ENCODE measurements at places on chromosomes 11 and 22.

GRCh38 chr11:6705905-6706535, 22.9 kb upstream of the MRPL17 start:
- DNase-seq, result peak; percentile 58

GRCh38 chr11:128559496-128560103, 27.8 kb downstream of the ETS1 start:
- no peak for DNase-seq

GRCh38 chr22:27748349-27748748, 53.2 kb downstream of the MN1 start:
- DNase-seq, result no peak

- DNase-seq, result no peak
These were observed 5.4 kb downstream of the SMCO4 start for GRCh38 chr11:93537767-93538261.

- no peak for DNase-seq
These were observed 25.8 kb downstream of the ARVCF start for GRCh38 chr22:19990609-19991394.

DNA sequence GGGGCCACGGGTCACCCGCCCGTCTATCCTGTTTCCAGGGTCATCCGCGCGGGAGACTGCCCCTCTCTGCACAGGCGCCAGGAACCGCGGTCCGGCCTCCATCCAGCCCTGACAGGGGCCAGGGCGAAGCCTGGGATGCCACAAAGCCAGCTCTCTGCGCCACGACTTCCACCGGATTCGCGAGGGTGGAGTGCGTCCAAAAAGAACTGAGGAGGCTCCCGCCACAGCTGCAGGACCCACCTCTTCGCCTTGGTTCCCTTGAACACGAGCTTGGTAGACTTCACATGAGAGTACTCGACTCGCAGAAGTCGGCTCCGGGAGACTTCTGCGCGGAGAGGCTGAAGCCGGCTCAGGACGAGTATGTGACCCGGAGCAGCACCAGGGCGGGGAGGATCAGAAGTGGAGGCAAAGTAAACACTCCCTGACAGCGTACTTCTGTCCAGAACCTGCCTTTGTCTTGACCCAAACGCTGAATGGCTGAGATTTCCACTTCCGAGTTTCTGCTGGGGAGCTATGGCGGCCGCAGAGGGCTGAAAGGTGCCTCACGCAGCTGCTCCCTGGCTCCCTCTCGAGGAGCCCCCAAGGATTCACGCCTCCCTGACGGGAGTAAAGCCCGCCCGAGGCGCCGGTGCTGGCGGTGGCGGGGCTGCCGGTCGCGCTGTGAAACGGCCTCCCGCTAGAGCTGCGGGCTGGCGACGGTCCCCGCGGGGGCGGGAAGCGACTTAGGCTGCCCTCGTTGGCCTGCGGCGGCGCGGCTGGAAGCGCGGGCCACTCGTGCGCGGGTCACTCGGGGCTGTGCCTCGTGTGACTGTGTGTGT, 4566.7 kb upstream of the OR11H1 start:
- DNase-seq, result no peak
